NCI-H1930 (cell line): ENCODE measurements at places on chromosomes 7 and 10.

DNA sequence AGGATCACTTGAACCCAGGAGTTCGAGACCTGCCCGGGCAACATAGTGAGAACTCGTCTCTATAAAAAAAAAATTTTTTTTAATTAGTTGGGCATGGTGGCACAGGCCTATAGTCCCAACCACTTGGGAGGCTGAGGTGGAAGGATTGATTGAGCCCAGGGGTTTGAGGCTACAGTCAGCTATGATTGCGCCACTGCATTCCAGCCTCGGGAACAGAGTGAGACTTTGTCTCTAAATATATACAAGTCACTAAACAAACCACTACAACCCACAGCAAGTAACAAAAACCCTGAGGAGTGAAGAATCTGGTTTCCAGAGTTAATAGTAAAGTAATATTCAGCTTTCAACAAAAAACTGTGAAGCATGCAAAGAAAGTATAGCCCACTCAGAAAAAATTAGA, 32.7 kb upstream of the HHEX start:
- DNase-seq: no peak

GRCh38 chr10:3135006-3135405, 37.6 kb downstream of the PITRM1 start:
- no peak for DNase-seq

GRCh38 chr10:955820-956217, 24.3 kb upstream of the LARP4B start:
- no peak for DNase-seq

GRCh38 chr10:31822150-31822549, 106.5 kb downstream of the ARHGAP12 start:
- no peak for DNase-seq

DNA sequence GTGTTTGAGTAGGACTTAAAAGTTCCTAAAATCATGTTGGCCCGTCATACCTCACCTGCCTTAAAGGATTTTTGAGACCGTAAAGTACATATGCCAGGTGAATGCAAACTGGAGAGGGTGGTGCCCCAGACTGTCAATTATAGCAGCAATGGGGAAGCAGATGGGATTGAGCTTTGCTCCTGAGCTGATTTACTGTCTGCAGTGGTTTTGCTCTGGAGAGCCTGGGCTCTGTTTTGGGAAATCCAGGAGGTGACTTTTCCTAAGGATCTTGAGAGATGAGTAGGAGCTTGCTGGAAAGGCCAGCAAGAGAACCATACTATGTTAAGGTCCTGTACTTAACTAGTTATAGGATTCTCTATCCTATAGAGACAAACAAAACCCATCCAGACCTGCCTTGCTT, 43.0 kb downstream of the COL13A1 start:
- no peak for DNase-seq

DNA sequence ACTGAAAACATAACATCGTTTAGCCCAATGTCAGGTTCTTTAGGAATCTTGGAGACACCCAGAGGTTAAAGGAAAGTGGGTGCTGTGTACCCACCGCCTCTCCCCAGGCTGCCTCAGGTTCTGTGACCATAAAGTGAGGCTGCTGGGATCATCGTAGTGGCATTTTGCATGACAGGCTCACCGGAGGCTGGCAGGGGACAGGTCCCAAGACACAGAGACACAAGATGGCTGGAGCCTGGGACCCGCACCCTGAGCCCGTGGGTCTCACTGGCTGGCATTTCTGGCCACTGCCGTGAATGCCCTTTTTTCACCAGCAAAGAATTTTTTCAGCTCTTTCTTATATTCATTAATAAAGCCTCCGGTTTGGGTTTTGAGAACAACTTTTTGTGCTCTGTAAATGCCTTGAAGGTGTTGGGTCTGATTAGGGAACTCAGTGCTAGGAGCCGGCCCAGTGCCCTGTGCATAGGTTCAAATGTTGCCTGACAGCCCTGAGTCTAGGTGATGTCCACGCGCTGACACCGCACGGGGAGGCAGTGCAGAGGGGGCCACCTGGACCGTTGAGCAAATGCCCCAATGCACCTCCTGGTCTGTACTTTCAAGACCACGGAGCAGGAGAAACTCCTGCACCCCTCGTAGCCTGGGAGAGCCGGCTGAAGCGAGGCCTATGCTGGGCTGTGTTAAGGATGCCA, 130.0 kb downstream of the PAXIP1 start:
- no peak for DNase-seq

DNA sequence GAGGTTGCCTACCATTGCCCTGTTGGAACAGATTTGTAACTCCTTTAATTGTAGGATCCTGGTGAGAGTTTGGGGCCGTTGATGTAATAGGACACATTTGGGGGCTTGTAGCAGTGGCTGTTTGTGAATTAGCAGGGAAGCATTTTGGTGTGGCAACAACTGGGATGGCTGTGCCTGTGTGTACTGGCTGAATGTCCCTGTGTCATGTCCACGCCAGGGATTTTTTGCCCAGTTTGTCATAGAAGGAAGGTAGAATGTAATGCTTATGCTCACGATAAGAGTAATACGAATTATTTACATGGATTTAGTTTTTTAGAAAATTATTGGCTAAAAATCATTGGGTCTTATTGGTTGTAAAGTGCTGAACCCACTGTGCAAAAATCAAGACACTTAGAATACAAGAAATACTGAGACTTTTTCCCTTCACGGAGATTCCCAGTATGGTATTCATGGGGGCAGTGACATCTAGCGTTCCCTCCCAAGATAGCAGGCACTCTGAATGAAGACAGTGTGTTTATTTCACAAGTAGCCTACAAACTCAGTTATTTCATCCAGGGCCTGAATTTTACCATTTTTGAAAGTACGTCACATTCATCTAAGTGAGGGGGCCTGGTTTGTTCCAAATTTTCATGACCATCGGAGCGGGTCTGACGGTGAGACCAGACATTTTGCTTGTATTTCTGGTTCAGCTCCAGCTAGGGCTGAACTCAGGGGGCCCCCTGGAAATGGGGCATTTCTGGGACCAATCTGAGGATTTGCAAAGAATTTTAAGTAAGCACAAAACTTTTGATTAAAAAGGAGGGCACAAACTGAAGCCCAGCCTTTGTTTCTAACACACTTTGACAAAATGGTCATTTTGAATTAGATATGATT, 74.7 kb downstream of the CACNB2 start:
- DNase-seq: peak; percentile 1

- no peak for DNase-seq
Measured at GRCh38 chr10:59512951-59513350, 150.6 kb upstream of the FAM13C start.
